ENCODE measurements at places on chromosomes 4 and X.

DNA sequence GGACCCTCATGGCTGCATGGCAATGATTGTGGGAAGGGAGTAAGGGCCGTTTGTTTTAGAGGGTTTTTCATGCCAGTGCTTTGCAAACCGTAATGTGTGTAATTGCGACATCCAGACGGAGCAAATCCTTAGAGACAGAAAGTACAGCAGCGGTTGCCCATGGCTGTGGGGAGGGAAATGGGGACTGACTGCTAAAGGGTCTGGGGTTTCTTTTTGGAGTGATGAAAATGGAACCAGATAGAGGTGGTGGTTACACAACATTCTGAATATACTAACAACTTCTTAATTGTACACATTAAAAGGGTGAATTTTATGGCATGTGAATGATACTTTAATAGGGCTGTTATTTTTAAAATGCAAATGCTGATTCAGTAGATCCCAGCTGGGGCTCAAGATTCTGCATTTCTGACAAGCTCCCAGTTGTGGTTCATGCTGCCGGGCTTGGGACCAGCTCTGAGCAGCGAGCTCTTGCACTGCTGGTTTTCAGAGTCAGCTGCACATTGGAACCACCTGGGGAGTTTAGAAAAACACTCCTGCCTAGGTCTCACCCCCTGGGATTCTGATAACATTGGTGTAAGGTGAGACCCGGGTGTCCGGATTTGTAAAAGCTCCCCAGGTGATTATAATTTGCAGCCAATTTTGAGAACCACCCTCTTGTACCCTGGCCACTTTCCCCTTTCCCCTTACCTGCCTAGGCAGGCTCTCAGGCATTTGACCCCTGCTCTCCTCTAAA is 47.7 kb downstream of the PRPS1 start:
- peaks cover 26% of the 10 kb centered on the region for H3K4me1 ChIP-seq
- H3K4me3 ChIP-seq = peak overlapping the region; percentile 49
- no peaks in the 10 kb centered on the region for H3K36me3 ChIP-seq
- DNase-seq = peak; percentile 55

DNA sequence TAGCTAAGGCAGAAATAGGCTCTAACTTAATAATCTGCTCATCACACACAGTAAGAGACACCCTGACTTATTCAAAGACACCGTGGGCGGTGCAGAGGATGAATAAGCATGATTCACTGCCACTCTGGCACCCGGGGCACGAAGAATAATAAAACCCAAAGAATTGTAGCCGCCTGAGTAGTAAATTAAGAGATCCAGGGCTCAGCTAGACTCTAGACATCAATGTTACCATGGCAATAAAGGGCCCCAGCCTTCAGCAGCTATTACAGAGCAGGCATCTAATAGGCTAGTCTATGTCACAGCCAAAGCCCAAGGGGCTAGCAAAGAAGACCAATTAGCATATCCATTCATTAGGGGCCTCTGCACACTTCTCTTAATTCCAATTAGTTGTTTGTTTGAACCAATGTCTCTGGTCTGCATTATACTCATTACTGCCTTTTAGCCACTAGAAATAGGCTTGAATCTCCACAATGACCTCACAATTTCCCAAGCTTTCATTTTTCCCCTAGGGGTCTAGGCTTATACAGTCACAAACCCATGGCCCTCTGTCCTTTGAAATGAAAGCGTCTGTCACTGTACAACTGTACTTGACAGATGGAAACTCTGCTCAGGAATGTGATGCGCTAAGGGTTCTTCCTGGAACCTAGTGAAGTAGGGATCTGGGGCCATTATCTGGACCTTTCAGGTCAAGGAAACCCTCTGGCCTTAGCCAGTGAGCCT is 3.0 kb upstream of the ATP1B4 start:
- H3K27ac ChIP-seq = no peak overlapping the region
- H3K4me1 ChIP-seq = peaks cover 28% of the 10 kb centered on the region
- no peaks in the 10 kb centered on the region for H3K27me3 ChIP-seq
- peak; percentile 92 for DNase-seq

- DNase-seq = no peak
- H3K27me3 ChIP-seq = no peaks in the 10 kb centered on the region
- H3K4me1 ChIP-seq = no peaks in the 10 kb centered on the region
- H3K27ac ChIP-seq = no peak overlapping the region
These were observed 212.8 kb downstream of the AFAP1 start for GRCh38 chr4:7726665-7727413.

- DNase-seq = no peak
- H3K36me3 ChIP-seq = no peaks in the 10 kb centered on the region
- H3K27me3 ChIP-seq = no peaks in the 10 kb centered on the region
- no peak overlapping the region for H3K4me3 ChIP-seq
- no peaks in the 10 kb centered on the region for H3K4me1 ChIP-seq
These were observed 114.7 kb downstream of the COX18 start for GRCh38 chr4:72954811-72955210.

GRCh38 chr4:74446193-74446868 is 1.4 kb downstream of the AREG start:
- no peaks in the 10 kb centered on the region for H3K27me3 ChIP-seq
- H3K4me3 ChIP-seq = no peak overlapping the region
- H3K36me3 ChIP-seq = no peaks in the 10 kb centered on the region
- no peak overlapping the region for H3K27ac ChIP-seq
- no peaks in the 10 kb centered on the region for H3K4me1 ChIP-seq
- DNase-seq = no peak

DNA sequence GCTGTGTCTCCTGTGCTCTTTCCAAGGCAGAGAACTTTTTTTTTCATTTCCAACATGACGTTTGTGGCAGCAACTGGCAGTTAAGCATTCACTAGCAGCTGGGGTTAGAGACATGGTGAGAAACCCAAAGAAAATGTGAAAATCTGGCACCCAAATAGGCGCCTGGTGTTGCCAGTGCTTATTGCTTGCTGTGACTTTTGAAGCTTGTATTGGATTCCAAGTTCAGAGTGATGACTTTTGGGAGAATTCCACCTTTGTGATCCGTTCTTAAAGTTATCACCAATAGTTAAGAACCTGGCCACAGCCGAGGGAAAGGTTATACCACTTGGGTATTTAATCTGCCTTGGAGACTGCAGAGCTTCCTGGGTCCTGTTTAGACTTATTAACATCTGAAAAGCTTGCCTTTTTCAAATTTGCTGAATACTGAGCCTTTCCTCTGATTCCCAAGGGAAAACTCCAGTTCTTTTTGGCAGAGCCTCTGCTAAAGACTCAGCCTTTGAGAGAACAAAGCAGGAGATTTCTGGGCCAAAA is 101.0 kb downstream of the OPHN1 start:
- no peaks in the 10 kb centered on the region for H3K36me3 ChIP-seq
- H3K27me3 ChIP-seq = no peaks in the 10 kb centered on the region
- H3K4me3 ChIP-seq = no peak overlapping the region

DNA sequence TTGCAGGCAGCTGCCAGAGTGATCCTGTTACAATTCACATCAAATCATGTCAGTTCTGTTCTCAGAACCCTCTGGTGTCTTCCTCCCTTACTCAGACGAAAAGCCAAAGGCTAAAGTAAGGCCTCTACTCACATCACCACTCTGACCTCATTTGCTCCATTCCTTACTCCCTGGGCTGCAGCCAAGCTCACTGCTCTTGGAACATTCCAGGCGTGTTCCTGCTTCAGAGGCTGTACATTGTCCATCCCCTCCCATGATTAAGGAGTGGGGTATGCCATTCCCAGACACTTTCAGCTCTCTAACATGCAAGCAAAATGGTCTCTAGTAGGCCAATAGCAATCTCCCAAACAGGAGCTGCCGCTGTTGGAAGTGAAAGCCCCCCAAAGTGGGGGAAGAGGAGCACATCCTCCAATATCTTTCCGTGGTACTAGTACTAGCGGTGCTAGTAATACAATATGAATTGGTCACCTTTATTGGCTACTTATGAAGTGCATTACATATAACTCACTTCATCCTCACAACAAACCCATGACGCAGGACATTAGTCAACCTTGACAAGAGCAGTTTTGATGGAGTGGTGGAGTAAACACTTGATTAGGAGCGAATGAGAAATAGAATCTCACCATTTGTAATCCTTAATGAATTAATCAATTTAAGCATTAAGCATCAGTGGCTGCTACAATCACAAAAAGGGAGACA is 15.0 kb downstream of the GAB3 start:
- no peaks in the 10 kb centered on the region for H3K27me3 ChIP-seq
- H3K4me1 ChIP-seq = no peaks in the 10 kb centered on the region
- no peak overlapping the region for H3K4me3 ChIP-seq
- DNase-seq = no peak

- DNase-seq = peak; percentile 74
- H3K36me3 ChIP-seq = peaks cover 3% of the 10 kb centered on the region
- H3K4me1 ChIP-seq = peaks cover 12% of the 10 kb centered on the region
- H3K27ac ChIP-seq = no peak overlapping the region
- no peaks in the 10 kb centered on the region for H3K27me3 ChIP-seq
- no peak overlapping the region for H3K4me3 ChIP-seq
These were observed 2.3 kb upstream of the METTL14 start for GRCh38 chr4:118682928-118683327.

GRCh38 chr4:166602068-166602467 is 632.2 kb downstream of the SPOCK3 start:
- H3K4me1 ChIP-seq = no peaks in the 10 kb centered on the region
- no peaks in the 10 kb centered on the region for H3K27me3 ChIP-seq
- H3K4me3 ChIP-seq = no peak overlapping the region
- no peak overlapping the region for H3K27ac ChIP-seq

Data from A673 (cell line).